ENCODE measurements at places on chromosomes 2 and 18.

DNA sequence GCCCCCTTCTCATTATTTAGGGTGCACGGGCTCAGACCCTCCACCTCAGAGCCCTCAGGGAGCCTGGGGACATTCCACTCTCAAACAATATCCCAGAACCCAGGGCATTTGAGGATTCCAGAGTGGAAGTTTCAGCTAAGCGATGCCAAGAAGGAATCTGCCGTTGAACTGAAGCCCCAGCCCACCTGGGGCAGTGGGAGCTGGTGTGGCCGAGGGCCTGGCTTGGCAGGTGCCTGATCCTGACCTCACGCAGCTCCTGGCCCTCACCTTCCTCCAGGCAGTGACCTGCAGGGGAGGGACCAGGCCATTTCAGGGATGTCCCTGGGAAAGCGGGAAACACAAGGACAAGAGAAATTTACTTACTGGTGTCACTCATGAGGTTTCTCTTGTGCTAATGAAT lies 58.2 kb downstream of the ACKR3 start:
- DNase-seq, result no peak

GRCh38 chr18:48140731-48141130 lies 210.3 kb upstream of the SMAD2 start:
- DNase-seq, result no peak

GRCh38 chr18:62409821-62410220 lies 84.7 kb downstream of the TNFRSF11A start:
- DNase-seq, result no peak

DNA sequence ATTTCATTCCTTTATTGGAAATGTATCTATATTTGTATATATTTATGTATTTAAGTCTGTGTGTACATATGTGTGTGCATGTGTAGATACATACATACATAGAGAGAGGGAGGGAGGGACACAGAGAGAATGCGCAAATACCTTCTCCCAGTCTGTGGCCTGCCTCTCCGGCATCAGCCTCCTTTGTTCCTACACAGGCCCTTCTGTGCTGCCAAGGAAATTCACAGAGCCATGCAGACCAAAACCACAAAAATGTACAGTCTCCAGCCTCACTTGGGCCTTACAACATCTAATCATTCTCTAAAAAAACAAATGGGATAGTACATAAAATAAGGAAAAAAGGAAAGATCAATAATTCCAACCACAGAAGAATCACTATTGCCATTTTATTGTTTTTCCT lies 8.8 kb upstream of the CRACDL start:
- no peak for DNase-seq

DNA sequence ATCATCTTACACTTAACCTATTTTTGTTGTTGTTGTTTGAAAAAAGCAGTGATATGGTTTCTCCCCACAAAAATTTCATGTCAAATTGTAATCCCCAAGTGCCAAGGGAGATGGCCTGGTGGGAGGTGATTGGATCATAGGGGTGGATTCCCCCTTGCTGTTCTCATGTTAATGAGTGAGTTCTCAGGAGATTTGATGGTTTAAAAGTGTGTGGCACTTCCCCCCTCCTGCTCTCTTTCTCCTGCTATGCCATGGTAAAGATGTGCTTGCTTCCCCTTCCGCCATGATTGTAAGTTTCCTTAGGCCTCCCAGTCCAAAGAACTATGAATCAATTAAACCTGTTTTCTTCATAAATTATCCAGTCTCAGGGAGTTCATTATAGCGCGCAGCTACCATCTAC lies 1362.7 kb upstream of the FAM98A start:
- no peak for DNase-seq

DNA sequence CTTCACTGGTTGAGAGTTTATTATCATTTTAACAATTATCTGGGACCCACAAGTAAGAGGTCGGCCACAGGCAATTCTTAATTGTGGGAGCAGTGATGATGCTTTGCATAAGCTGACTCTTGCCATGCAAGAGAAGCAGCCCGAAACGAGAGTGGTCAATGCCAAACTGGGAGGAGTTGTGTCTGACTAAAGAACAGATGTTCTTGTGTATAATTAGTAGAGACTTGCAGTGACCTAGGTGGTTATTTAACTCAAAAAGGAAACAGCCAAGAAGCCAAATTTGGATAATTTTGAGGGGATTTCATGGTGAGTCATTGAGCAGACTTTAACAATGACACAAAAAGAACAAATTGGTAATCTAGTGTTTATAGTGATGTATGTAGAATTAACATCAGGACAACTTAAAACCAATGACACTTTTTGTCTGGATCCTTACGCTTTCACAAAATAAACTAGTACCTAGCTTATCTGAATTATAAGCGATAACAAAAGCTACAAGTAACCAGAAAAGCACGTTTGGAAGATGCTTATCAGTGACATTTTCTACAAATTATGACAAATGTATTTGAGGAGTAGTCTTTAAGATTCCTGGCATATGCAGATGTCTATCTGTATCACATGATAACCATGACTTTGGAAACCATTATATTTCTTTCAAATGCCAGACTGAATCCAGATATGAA lies 184.7 kb upstream of the DLGAP1 start:
- DNase-seq, result no peak

- no peak for DNase-seq
Measured at GRCh38 chr2:240255811-240256703, 115.6 kb upstream of the OTOS start.

DNA sequence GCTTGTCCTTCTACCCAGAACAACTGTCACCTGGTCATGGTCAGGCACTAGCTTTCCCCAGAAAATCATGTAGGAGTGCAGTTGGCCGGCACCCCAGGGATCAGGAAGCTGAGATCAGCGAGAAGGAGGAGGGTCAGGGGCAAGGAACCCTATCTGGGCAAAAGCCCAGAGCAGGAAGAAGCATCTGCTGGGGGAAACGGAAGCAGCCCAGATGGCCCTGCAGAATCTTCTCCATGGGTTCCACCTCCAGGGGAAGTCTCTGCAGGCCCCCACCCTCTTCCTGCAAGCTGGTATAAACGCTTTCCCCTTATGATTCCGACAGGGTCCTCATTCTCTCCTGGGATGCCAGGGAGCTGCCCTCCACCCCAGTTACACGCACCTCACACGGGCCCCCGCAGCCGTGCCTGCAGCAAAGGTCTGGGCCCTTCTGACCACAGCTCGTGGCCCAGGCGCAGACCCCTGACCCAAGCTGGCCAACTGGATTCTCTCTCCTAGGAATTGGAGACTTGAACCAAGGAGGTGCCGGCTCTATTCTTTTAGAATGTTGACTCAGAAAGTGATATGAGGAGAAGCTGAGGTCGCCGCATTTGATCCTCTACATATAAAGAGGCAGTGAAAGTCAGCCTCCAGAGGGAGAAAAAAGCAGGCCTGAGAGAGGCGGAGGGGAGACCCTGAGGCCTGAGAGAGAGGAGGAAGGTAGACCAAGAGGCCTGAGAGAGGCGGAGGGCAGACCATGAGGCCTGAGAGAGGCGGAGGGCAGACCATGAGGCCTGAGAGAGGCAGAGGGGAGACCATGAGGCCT lies 71.0 kb downstream of the STPG4 start:
- DNase-seq, result no peak

GRCh38 chr2:135151615-135152014 lies 99.5 kb downstream of the RAB3GAP1 start:
- DNase-seq, result no peak

GRCh38 chr2:235201756-235202155 lies 249.9 kb downstream of the SH3BP4 start:
- no peak for DNase-seq

DNA sequence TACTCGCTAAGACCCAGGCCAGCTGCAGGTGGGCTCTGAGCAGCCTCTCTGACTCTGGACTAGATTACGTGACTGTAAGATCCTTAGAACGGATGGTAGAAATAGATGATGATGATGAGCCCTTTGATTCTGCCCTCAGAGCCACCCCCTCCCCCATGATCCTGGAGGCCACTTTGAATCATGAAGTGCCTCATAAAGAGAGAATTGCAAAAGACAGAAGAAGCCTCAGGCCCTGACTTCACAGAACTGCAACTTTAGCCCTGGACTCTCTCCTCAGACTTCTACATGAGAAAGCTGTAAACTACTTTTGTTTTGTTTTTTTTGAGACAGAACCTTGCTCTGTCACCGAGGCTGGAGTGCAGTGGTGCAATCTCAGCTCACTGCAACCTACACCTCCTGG lies 15.4 kb upstream of the TET3 start:
- DNase-seq, result no peak

DNA sequence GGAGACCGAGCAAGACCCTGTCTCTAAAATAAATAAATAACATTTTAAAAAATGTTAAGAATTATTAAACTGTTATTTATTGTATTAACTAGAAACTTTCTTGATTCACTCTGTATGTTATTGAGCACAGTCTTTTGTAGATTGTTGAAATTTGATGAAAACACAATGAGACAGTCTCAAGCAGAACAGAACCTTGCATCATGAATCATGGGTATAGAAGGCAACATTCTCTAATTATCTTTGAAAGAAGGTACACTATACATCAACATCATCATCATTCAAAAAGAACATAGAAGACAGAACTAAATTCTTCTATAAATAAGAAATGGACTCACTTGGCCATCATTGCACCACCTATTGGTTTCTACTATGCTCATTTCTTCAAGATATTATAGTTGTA lies 67.7 kb downstream of the SLC8A1 start:
- DNase-seq, result no peak

Data from stimulated activated CD4-positive, alpha-beta T cell treated with anti-CD3 and anti-CD28 coated beads, Interleukin-12 subunit alpha, Interleukin-12 subunit beta, amount 100 ng/mL, for 24 hours (primary cell).